ENCODE measurements at places on chromosomes 5 and 9.

- no peak for DNase-seq
These were observed 98.4 kb downstream of the UNC13B start for GRCh38 chr9:35260186-35260585.

- DNase-seq = no peak
These were observed 98.2 kb downstream of the CAMSAP1 start for GRCh38 chr9:135809166-135809565.

DNA sequence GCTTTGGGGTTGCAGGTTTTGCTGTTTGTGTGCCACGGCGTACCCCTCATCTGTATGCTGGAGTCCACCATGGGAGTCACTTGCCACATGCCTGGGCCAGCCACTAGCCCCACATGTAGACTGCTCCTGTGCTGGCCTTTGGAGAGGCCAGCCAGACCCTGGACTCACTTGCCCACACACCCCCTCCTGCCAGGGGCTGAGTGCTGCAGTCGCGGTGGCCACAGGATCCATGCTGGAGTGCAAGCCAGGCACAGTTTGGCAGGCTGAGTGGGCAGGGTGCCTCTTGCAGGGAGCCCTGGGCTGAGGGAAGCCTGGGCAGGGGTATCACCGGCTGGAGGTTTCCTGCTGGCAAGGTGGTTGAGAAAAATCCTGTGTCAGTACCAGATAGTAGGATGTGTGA lies 25.6 kb upstream of the GCNT1 start:
- DNase-seq = no peak

DNA sequence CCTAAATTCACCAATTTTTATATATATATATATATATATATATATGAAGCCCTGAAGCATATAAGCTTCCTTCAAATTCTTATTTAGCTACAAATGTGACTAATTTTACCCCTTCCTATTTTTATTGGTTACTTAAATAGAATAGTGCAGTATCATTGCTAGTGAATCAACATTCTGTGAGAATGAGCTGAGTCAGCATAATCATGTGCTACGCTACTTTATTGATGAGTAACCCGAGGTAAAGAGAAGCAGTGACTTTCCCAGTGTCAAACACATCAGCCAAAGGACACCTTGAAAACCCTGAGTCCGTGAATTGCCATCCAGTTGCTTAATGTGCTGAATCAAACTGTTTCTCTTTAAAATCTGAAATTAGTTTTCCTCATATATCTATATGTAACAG lies 546.2 kb downstream of the DMRTA1 start:
- no peak for DNase-seq

DNA sequence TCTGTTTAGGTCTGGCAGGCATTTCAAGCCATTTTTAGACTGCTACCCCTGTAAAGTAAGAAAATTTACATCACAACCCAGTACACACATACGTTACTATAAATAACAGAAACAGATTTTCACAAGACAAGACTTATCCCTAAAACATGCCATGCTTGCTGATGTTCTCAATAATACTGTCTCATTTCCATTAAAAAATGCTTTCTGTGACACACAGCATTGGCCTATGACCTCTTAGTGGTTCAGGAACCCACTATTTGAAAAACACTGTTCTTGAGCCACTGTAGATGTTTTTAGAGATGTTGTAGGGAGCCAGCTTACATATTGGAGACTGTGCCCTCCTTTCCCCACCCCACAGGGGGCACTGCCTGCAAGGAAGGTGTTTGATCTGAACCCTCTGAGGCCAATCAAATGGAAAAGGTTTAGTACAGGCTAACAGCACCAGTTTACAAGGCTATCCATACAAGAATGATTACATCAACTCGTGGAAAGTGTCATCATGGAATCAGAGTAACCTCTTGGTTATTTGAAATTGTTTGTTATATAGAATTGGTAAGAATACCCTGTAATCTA lies 30.8 kb downstream of the ZSWIM6 start:
- DNase-seq = no peak

DNA sequence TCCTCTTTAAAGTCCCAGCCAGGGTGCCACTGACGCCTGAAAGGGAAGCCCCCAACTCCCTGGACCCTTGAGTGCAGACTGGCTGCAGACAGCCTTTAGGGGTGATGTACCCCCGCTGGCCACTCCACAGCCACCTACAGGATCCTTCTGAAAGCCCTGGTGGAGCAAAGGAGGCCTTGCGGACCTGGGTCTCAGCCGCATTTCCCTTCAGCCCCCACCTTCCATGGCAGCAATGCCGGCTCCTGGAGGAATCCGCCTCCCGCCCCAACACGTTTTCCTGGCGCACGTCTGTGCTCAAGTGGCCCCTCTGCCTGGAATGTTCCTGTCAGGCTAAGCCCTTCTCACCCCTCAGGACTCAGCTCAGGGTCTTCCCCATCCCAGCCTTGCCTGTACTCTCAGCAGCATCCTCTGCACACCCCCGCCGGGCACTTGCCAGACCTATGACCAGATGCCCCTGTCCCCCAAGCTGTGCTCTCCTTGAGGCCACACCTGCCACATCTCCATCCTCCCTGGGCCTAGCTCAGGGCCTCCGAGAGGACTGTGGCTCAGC lies 134.1 kb upstream of the RAPGEF1 start:
- no peak for DNase-seq

DNA sequence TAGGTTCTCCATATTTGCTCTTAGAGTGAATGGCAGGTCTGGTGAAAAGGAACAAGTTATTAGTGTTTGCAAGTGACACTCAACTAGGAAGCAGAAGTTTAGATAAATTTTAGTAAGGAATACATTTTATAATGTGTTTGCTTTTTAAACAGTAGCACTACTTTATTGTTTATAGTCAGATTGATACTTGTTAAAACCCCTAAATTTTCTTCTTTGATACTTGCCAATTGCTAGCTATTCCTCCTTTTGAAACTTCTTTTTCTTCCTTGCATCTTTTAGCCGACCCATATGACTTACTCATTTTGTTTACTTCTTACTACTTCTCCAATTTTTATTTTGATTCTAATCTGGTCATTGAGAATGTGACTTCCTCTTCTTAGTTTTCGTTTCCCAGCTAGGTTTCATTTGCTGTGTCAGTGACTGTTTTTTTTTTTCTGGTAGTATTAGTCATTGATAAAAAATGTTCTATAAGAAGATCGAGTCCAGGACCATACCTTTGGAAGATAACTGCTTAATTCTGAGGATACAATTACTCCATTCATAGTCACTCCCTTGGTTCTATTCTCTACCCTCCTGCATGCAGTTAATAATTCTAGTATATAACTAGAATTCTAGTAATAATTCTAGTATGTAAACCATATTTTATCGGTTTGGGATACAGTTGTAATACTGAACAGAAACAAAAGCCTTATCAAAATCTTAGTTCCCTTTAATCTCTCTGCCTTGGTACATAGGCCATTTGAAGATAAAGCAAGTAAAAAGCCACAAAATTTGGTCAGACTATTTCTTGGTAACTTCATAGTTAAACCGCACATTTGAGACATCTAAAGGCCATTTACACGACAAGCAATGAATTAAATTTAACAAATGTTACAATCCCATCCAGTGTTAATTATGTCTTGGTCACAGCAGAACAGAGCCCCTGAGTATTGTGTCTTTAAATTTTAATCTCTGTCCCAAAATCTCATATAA lies 2.8 kb upstream of the RICTOR start:
- no peak for DNase-seq

DNA sequence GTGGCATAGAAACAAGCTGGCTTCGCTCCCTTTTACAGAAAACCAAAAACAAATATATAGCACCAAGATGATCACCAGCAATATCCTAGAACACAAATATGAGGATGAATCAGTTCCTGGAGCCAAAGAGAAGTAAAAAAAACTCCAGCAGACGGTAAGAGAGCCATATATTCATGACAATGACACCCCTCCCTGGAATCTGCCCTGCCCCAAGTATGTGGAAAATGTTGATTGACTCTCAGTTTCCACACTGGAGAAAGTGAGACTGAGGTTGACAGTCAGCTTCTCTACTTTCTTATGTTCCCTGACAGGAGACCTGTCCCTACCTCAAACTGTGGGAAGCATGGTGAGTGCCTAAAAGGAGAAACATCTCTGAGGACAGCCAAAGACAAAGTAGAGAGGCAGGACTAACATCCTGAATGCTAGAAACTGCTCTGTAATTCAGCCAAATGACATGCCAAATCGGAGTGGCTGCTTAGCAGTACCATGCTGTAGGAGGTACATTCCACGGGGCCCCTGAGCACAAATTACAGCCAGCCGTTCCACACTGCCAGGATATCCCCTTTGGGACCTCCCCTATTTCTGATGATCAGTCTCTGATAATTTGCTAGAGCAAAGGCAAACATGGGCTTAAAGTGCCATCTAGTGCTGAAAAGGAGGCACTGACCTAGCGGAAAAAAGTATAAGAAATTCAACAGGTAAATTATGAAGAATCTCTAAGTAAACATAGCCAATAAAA lies 424.0 kb upstream of the RGMB start:
- DNase-seq = no peak

DNA sequence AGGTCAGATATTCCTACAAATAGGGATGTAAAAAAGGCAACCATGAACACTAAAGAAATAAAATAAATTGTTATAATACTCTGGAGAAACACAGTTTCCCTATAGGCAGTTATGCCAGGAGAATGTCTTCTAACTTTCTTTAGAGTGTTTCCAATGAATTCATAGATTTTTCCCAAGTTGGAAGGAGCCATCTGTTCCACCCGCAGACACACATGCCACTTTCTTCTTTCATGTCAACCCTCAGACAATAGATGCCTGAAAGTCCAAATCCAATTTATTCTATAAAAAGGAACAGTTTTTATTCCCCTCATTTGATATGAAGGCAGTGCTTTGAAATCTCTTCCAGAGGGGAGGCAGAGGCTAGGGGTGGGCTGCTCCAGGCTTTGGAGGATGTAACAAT lies 418.1 kb downstream of the ACTL7B start:
- DNase-seq = no peak

DNA sequence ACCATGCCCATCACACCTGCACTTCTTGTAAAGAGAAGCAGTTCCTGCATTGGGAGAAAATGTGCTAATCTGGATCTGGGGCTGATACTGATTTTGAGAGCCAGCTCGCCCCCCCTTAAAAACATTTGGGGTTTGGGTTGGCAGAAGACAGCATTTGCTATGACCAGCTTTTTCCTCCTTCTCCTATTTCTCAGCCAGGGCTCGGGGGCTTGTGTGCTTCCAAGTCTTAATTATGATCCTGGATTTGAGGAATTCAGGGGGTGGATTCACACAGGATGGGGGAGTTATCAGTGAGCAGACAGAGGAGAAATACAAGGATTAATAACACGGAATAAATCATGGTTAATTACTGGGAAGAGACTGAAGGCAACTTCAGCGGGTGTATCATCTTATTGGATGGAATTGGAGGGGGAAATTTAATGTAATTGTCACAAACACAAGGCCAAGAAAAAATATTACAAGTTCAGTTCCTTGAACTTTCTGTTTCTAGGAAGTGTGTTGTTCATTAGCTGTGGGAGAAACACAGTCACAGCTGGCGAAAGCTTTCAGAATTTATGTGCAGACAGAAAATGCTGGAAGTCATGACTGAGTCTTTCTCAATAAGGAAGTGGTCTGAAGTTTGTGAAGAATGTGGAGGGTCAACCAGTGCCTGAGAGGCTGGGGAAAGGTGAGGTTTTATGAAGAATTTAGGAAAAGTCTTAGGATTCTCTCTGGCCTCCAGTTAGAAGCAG lies 15.3 kb downstream of the C9orf152 start:
- DNase-seq = no peak

DNA sequence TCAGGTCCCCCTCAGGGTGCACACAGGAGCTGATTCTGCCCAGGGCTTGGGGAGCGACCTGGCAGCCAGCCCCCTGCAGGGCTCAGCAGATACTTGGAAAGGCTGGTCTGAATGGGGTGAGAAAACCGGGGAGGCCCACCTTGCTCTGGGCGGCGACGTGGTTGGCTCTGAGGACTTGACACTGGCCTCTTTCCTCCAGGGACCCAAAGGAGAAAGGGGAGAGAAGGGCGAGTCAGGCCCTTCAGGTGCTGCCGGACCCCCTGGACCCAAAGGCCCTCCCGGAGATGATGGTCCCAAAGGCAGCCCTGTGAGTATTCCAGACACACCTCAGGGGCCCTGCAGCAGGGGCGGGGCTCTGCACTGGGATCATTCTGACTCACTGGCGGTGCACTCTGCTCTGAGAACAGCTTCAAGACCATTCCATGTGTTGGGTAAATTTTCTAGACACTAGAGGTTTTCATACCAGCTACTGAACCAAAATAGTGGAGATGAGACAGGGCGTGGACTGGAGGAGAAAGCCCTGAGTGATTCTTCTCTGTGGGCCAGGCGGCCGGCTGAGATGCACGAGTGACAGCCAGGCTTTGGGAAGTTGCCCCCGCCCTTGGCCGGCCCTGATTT lies 65.9 kb upstream of the FCN2 start:
- DNase-seq = no peak

GRCh38 chr9:91433180-91433579 lies 9.5 kb upstream of the NFIL3 start:
- peak; percentile 79 for DNase-seq

- no peak for DNase-seq
These were observed 227.1 kb upstream of the CYLC2 start for GRCh38 chr9:102768002-102768401.

DNA sequence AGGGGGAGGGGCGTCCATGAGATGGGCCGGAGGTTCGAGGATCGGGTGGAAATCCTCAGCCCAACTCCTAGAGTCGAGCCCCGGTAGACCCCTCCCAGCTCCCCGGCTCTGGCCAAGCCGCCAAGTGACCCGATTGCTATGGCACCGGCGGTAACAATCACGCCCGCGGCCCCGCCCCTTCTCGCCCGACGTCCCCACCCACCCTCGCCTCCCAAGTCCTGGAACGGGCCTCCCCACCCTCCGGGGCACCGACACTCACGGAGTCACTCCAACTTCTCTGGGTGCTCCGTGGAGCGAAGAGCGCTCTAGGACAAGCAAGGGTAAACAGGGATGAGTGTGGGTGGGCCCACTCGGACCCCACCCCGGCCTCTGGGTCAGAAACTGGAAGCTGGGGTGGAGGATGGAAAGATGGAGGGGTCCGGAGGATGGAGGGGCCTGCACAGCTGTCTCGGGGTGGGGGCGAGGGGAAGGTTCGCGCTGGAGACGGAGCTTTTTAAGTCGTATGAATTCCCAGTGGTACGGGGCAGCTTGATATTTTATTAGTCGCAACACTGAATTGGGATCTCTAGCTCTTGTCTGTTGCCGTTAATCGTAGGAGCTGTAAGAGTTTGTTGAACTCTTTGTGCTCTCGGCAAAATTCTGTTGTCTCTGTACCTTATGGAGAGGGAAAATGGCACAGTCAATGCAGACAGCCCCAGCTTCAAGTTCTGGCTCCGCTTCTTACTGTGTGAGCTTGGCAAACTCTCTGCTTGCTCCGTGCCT lies at the start of gene SPACA9:
TSS of gene SPACA9 (plus strand) at position 204 of the 762 bp plus-strand sequence. CDS start 5,050 bp downstream, outside the sequence.
- no peak for DNase-seq

- peak; percentile 69 for DNase-seq
These were observed 79.5 kb upstream of the ERCC6L2 start for GRCh38 chr9:95796029-95796428.

DNA sequence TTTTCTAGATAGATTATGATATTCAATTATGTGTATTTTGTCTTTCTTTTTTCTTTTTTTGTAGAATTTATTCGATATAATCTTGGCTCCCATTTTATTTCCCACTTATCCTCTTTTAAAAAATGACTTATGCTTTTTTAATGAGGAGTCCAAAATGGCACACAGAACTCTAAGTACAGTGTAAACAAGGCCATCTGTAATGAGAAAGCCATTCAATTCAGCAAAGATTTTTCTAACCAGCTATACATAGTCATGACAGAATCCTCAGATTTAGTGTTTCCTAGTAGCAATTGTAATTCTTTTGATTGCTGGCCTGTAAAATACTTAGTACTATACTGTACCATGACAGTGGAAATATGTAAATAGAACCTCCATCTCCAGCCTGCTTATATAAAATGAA lies 651.4 kb downstream of the RAB3C start:
- DNase-seq = no peak

Measured in LNCaP clone FGC (cell line).